Eye (tissue), 1 donor: ENCODE measurements at places on chromosomes 2 and 18.

GRCh38 chr2:45946023-45946422, 294.5 kb downstream of the PRKCE start:
- no peak for DNase-seq

GRCh38 chr2:205869439-205869838, 187.1 kb downstream of the NRP2 start:
- no peak for DNase-seq

DNA sequence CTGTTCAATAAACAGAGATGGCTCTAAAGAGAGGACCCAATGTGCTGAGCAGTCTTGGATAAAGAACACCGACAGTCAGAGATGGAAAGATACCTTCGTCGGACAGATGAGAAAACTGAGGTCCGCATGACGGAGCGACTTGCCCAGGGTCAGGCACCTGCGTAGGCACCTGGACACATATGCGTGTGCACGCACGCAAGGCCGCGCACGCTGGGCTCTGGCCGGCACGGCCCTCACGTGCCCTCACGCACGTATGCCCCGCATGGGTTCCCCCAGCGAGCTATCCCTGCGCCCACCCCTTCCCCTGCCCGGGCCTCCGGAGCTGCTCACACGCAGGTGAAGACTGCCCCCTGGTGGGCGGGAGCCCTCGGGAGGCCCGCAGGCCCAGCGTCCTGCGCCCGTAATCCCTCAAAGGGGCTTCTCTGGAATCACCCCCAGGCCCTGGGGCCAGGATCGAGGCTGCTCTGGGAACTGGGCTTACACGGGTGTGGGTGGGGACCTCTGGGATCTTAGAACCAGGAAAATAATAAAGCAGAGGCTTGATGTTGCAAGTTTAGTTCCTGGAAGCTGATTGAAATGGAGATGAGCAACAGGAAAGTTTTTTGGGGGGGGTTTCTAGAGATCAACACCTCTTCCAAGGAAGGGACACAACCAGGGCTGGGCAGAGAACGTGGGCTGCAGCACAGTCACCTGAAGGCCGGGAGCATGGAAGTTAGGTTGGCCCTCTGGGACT, 246.3 kb downstream of the TNS1 start:
- DNase-seq = peak; percentile 94

GRCh38 chr2:17122887-17123501, 395.2 kb downstream of the RAD51AP2 start:
- no peak for DNase-seq

GRCh38 chr2:43224131-43224570, 2.3 kb downstream of the ZFP36L2 start:
- DNase-seq = peak; percentile 91

- DNase-seq = no peak
These were observed 165.1 kb upstream of the KCNJ3 start for GRCh38 chr2:154533300-154533940.

DNA sequence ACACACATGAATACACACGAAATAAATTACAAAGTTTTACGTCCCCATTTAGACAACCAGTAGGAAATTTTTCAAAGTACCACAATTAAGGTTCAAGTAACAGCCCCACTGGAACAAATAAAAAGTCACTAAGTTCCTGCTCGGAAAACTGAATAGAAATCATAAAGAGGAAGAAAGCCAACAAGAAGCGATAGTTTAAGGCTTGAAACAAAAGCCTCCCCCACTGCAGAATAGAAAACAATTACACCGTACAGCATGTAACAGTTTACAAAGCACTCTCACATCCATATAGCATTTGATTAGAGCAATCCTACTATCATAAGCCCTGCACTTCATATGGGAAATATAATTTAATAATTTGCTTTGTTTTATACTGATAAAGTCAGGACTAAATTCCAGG, 15.5 kb downstream of the KLF7 start:
- DNase-seq = peak; percentile 2
